ENCODE measurements at places on chromosomes 7 and 10. TPM values are rescaled to one million over a fixed set of nuclear protein-coding genes. Genes with fewer than 3 reads are reported as not detected.

The SLC26A3 gene
- total RNA-seq = not detected

The PODXL gene
- total RNA-seq = 350 TPM

The PNLIPRP2 gene
- not detected for total RNA-seq

The AVPI1 gene
- total RNA-seq = 2.4 TPM

The SPDYE6 gene
- total RNA-seq = not detected

The OPN1SW gene
- total RNA-seq = not detected

The MMD2 gene
- not detected for total RNA-seq

The CTTNBP2 gene
- total RNA-seq = 3.9 TPM

Measured in glomerular endothelial cell (primary cell).